HFFc6 (cell line): ENCODE measurements at places on chromosomes 1 and 21. TPM values are rescaled to one million over a fixed set of nuclear protein-coding genes. Genes with fewer than 3 reads are reported as not detected.

GRCh38 chr1:167756730-167757405 is 35.1 kb downstream of the MPZL1 start:
- no peak for DNase-seq

GRCh38 chr1:81407000-81407821 is 393.5 kb upstream of the ADGRL2 start:
- no peak for DNase-seq

DNA sequence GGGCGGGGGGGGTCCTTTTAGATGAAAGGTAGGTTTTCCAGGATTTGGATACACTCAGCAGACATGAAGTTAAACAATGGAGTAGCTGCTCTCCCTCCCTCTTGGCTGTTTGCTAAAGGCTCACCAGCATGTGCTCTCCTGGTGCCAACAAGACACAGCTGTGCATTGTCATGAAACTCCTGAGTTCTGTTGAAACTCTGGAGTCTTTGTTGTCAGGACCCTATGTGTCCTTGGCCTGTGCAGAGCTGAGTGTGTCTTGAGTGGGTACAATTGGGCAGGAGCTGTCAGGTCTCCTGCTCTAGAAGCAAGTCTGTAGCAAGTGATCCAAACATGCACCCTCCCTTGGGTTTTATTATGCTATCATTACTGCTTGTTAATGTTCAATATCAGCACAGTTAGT is 12.7 kb downstream of the TBX19 start:
- DNase-seq = no peak

GRCh38 chr1:68346188-68346808 is 103.5 kb downstream of the RPE65 start:
- no peak for DNase-seq

DNA sequence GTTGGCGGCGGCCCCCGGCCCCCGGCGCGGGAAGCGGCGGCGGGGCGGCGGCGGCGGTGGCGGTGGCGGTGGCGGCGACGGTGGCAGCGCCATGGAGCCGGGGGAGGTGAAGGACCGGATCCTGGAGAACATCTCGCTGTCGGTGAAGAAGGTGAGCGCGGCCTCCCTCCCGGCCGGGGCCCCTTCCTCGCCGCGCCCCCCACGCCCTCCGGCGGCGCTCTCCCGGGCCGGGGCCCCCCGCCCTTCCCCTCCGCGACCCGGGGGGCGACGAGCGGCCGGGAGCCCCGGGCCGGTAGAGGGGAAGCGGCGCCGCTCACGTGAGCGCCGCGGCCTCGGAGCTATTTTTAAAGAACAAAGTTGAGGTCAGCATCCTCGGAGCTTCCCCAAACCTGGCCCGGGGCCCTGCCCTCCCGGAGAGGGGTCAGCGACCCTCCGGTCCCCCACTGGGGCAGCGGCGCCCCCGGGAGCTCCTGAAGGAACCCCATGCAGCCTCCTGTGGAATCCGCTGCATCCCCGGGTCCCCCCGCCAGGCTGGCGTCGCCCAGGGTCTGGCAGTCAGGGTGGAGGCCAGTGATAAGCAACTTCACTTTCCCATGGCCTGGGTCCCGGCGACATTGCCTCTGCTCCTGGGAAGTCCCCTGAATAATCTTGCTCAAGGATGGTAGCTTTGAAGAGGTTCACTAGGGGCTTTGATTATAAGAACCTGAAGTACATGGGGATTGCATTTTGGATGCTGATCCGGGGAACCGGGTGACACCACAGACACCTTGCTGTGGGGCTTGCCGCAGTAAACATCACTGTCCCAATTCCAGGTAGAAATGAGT is 560 bp downstream of the PLEKHM2 start:
- DNase-seq = no peak

DNA sequence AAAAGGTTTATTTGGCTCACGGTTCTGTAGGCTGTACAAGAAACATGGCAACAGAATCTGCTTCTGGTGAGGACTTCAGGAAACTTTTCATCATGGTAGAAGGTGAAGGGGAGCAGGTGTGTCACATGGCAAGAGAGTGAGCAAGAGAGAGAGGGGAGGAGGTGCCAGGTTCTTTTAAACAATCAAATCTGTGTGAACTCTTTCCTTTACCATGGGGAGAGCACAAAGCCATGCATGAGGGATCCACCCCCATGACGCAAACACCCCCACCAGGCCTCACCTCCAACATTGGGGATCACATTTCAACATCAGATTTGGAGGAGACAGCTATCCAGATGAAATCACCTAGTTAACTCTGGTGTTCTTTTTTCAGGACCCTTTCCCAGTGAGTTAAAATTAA is 103.6 kb downstream of the GALNT2 start:
- no peak for DNase-seq

GRCh38 chr1:107352850-107353249 is 212.0 kb downstream of the NTNG1 start:
- no peak for DNase-seq

- DNase-seq = no peak
Measured at GRCh38 chr21:43736224-43736883, 17.4 kb downstream of the PDXK start.

GRCh38 chr1:38102636-38103035 is 56.0 kb upstream of the POU3F1 start:
- no peak for DNase-seq

- no peak for DNase-seq
Measured at GRCh38 chr1:4553761-4554160, 100.6 kb upstream of the AJAP1 start.

DNA sequence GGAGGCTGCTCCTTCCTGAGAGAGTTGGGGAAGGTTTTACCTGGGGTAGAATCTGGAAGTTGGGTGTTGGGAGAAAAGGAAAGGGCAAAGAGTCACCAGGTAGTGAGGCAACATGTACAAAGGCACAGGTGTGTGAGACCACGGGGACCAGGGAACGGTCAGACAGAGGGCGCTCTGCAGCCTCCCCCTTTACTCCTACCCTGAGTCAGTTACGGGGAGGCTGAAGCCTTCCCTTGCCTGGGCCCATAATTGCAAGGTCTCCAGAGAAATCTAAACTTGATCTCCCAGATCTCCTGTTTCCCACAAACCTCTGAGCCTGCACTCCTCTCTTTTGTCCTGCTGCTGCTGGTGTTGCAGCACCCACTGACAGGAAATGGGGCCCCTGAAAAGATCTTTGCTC is 22.0 kb downstream of the CCN1 start:
- DNase-seq = no peak

- no peak for DNase-seq
Measured at GRCh38 chr1:59029411-59030167, 245.7 kb upstream of the JUN start.

DNA sequence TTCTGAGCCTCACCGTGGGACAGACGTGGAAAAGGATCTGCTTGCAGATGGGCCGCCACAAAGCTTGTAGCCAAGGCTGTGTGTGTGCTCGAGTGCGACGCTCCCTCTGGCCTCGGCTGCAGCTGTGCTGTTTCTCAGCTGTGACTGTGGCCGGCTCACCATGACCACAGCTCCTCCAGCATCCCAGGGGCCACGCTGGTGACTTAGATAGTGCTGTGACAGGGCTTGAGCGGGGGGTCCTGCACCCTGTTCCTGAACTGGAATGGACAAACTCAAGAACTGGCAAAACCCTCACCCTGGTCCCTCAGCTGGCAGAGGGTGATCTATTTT is 17.4 kb upstream of the ACTRT2 start:
- DNase-seq = no peak

- DNase-seq = no peak
Measured at GRCh38 chr1:13619909-13620308, 36.3 kb downstream of the PDPN start.

GRCh38 chr1:53521924-53522552 is 62.8 kb downstream of the DMRTB1 start:
- DNase-seq = no peak

DNA sequence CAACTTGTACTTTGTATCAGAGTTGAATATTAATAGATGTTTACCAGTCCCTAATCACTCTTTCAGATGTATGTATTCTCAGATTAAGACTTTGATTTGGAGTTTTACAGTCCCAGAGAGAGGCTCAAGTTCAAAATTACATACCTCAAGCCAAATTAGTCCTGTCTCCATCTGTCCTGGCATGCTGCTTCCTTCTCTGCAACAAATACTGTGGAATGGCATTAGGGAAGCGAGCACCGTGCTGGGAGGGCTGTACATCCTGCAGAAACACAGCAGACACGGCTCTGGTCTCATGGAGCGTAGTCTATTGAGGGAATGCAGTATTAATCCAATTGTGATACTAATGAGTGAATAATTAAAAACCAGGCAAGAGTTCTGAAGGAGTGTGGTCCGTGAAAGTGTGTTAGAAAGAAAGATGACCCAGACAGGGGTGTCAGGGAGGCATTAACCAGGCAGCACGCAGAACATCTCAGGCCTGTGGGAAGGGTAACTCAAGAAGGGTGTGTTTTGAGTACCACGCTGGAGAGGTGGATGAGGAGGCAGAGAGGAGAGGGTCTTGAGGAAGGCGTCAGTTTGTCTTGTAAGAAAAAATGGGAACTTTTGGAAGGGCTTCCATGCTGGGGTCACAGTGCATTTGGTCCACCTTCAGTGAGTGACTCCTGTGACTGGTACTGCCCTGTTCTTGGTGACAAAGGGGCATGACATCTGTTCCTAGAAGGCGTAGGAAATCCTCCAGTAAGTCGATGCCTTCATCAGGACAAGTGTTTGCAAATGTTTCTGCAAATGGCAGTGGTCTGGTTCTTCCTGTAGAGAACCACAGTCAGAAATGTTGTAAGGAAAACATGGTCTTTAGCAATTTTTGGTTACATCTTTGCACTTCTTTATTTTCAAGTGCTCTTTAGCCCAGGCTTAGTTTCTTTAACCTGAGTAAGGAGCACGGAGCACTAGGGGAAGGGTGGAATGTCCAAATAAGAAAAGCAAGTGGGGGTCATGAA is 1.6 kb downstream of the RAB4A start:
- DNase-seq = no peak

DNA sequence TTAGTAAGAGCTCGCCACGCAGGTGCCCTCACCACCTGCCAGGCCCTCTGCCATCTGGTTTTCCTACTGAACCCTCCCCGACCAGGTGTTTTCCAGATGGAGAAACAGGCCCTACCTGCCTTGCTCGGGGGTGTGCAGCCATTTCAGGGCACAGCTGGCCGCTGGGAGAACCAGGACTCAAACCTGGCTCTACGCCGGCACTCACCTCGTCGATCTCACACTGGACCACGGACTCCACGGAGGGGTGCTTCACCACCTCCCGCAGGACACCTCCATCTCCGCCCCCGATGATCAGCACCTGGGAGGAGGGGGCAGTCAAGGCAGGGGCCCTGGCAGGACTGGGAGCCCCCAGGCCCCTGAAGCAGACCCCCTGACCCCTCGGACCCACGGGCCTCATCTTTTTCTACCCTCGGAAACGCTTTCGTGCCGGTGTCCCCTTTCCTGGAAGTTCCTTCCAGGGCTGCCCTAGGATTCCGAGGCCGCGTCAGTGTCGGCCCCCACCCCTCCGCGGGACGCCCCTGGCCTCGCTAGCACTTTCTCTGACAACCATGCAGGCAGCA is 1.1 kb downstream of the SRM start:
- no peak for DNase-seq

- no peak for DNase-seq
Measured at GRCh38 chr1:112040891-112041740, 51.6 kb upstream of the KCND3 start.

GRCh38 chr1:211133393-211133835 is 534 bp downstream of the KCNH1 start:
- DNase-seq = no peak

- DNase-seq = no peak
Measured at GRCh38 chr1:117467336-117467735, 100.1 kb downstream of the MAN1A2 start.

The CGN gene
- 0.12 to 0.26 TPM (median 0.20 TPM) in 3 replicates for total RNA-seq

The TLR5 gene
- not detected in 2 replicates for total RNA-seq

The ZNF648 gene
- total RNA-seq = not detected in 3 replicates

The TDRD5 gene
- not detected in 3 replicates for total RNA-seq

The PCSK9 gene
- 0.05 TPM in 1 of 3 replicates, not detected in the others for total RNA-seq

The SLC9C2 gene
- not detected in 3 replicates for total RNA-seq

The GADD45A gene
- total RNA-seq = 80.5 to 97.8 TPM (median 93.6 TPM) in 3 replicates

The SPRR5 gene
- not detected in 3 replicates for total RNA-seq
